Kidney epithelial cell (primary cell): ENCODE measurements at places on chromosomes 3 and 15. TPM values are rescaled to one million over a fixed set of nuclear protein-coding genes. Genes with fewer than 3 reads are reported as not detected.

GRCh38 chr3:21188459-21188858, 562.6 kb downstream of the ZNF385D start:
- no peak for DNase-seq

DNA sequence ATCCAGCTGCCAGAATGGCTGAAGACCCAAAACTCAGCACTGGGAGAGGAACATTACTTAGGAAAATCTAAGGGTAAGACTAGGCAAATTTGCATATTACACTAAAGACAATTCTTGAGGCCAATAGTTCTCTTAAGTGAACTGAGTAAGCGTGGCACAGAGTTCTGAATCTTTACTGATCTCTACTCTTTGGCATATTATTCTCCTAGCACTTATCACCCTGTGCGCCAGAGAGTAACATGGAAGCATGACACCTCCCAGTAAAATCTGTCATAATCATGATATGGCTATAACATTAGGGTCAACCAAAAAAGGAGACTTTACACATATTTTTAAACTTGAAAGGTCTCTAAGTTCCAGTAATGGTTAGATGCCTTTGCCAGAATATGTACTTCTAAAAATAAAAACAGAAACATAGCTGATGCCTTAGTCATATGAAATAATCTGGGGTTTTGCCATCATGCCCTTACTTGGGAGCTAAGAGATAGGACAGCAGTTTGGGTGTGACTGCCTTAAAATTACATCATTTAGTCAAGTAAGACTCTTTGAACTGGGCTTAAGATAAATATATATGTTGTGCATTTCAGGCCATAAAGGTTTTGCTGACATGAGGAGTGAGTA, 290.5 kb downstream of the PLCL2 start:
- DNase-seq = no peak

GRCh38 chr3:186099178-186099577, 9.7 kb downstream of the ETV5 start:
- DNase-seq = no peak

DNA sequence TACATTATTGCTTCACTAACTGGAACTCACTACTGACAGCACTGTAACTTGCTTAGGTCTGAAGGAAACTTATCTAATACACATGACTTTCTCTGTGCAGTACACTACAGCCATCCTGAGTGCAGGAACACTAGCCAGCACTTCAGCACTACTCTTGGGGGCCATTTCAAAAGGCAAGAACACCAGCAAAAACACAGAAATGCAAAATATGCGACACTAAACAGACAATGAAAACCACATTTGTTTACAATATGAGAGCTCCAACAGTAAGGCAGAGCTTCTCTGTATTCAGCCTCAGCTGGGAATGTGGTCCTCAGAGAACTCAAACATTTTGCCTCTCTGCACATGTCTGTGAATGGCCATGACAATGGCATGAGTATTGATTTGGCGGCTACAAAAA, 109.6 kb downstream of the ARRDC4 start:
- no peak for DNase-seq

DNA sequence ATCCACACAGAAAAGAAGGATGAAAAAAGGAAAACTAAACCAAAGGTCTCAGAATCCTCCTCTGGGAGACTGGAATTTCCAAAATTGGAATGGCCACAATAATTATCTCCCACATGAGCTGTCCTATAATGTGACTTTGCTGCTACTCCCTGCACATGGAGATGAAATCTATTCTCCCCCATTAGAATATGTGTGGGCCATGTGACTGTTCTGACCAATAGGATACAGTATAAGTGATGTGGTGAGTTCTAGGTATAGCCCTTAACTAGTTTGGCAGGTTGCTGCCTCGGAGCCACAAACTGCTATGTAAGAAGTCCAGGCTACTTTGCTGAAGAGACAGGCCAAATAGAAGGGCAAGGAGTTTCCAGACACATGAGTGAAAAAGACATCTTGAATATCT, 5.2 kb downstream of the TRIM59 start:
- DNase-seq = no peak

GRCh38 chr3:183378008-183378407, 50.4 kb downstream of the MCF2L2 start:
- no peak for DNase-seq

- no peak for DNase-seq
These were observed 9.9 kb downstream of the FAM3D start for GRCh38 chr3:58656631-58657030.

The ALDH1L1 gene
- total RNA-seq = 1.0 and 1.2 TPM in 2 replicates

The IL17RD gene
- 25.7 and 28.7 TPM in 2 replicates for total RNA-seq

The GRAMD2A gene
- total RNA-seq = 0.89 and 2.4 TPM in 2 replicates

The IVD gene
- 41.1 and 46.8 TPM in 2 replicates for total RNA-seq

The SMCO1 gene
- not detected in 2 replicates for total RNA-seq
